CD4-positive, alpha-beta T cell treated with Interleukin-6 for 4 hours (primary cell): ENCODE measurements at places on chromosomes 12 and 14.

GRCh38 chr14:93792391-93792790, 4.1 kb upstream of the PRIMA1 start:
- no peak for DNase-seq

- no peak for DNase-seq
These were observed 3.8 kb downstream of the PRKCH start for GRCh38 chr14:61325166-61325565.

GRCh38 chr12:57164966-57165625, 17.7 kb upstream of the LRP1-AS start:
- no peak for DNase-seq

GRCh38 chr12:2172491-2173214, 119.9 kb downstream of the CACNA1C start:
- no peak for DNase-seq

DNA sequence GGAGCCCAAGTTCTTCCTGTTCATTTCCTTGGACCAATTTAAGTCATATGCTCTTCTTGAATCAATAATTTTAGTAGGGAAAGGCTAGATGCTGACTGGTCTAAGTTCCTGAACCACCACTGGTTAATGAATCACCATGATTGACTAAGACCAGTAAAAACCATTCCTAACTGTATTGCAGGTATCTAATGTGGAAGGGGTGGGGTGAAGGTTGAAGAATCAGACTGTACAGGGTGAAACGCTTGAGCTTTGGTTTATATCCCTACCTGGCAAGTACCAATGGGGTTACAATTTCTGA, 100.1 kb downstream of the DYRK2 start:
- DNase-seq = no peak
